ENCODE measurements at places on chromosomes 2 and 18.

DNA sequence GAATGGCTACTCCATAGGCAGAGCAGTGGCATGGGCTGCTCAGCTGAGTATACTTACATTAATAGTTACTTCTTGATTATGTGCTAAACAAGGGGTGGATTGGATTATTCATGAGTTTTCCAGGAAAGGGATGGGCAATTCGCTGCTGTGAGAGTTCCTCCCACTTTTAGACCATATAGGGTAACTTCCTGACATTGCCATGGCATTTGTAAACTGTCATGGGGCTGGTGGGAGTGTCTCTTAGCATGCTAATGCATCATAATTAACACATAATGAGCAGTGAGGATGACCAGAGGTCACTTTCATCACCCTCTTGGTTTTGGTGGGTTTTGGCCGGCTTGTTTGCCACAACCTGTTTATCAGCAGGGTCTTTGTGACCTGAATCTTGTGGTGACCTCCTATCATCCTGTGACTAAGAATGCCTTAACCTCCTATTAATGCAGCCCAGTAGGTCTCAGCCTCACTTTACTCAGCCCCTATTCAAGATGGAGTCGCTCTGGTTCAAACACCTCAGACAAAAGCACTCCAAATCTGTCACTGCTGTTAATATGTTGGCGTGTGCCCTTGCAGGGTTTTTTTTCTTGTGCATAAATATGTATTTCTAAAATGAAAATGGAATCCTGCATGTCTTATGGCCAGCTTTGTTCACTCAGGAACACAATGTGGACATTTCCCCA, 56.0 kb downstream of the CYBRD1 start:
- DNase-seq, result no peak

DNA sequence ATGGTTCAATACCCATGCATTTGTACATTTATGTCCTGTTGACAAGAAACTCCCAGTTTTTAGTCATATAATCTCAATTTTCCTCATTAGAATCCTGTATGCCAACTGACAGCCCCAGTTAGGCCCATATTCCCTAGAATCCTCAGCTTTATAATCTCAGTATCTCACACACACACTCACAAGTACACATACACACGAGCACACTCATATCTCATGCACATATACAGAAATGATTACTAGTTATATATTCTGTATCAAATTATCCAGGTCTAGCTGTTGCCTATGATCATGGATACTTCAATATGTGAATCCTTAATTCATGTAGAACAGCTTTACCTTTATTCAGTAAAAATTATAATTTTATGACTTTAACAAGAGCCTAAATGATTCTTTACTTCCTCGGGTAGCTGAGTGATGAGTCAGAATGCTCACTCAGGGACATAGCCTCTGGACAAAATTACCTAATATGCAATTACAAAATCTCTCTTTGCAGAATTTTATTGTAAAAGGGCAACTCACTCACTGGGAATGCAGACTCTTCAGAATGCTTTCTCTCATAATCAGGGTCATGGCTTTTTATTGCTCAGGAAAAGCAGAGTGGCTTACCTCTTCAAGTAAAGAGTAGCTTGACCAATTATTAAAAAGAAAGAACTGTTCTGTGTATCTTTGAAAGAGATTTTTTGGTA, 193.6 kb upstream of the PIK3C3 start:
- no peak for DNase-seq

- DNase-seq, result no peak
Observed at GRCh38 chr2:187037310-187037709, 188.3 kb upstream of the ZSWIM2 start.

DNA sequence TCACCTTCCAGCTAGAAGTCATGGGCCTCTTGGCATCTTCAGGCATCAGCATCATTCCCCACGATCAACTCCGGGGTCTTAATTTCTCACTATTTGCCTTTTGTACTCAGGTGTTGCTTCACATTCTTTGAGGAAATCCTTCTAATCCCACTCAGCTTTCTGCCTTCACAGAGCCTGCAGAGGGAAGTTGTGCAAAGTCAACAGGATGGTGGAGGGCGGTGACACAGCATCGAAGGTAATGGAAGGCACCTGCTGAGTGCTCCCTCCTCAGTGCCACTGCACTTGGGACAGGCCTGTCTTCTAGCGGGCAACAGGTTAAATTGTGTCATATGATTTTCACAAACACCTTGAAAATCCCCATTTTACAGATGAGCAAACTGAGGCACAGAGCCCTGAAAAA, 164.0 kb downstream of the EN1 start:
- DNase-seq, result no peak

GRCh38 chr2:13056259-13056843, 339.6 kb downstream of the TRIB2 start:
- DNase-seq, result no peak

DNA sequence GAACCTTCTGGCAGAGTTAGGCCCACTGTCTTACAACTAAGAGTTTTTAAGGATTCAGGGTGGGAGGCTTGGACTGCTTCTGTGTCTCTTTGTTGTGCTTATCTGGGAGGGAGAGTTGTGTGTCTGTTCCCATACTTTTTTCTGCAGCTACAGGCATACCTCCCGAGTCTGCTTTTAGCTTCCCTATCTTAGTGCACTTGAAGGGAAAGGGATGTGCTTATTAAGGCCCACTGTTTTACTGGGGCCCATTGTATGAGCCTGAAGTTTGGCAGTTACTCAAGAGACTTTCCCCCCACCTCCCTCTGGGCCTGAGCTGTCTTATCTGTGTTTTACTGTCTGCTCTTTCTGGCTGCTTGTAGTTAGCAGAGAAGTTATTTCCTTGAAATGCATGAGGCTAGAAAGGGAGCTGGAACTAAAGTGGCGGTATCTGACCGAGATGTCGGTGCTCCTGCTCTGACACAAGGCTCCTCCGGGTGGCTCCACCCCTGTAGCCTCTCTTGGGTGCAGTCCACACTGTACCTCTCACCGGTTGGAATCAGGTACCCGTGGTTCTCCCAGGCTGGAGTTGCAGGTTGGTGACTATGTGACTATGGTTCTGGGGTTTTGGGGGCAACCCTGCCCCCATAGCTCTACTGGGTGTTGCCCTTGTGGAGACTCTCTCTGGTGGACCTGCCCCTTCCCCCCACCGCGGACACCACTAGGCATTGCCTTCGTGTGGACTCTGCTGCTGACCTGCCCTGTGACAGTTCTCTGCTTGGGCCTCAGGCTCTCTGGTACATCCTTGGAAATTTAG, 12.9 kb downstream of the UBR3 start:
- no peak for DNase-seq

GRCh38 chr18:8997634-8998033, 104.9 kb upstream of the NDUFV2 start:
- DNase-seq, result no peak

DNA sequence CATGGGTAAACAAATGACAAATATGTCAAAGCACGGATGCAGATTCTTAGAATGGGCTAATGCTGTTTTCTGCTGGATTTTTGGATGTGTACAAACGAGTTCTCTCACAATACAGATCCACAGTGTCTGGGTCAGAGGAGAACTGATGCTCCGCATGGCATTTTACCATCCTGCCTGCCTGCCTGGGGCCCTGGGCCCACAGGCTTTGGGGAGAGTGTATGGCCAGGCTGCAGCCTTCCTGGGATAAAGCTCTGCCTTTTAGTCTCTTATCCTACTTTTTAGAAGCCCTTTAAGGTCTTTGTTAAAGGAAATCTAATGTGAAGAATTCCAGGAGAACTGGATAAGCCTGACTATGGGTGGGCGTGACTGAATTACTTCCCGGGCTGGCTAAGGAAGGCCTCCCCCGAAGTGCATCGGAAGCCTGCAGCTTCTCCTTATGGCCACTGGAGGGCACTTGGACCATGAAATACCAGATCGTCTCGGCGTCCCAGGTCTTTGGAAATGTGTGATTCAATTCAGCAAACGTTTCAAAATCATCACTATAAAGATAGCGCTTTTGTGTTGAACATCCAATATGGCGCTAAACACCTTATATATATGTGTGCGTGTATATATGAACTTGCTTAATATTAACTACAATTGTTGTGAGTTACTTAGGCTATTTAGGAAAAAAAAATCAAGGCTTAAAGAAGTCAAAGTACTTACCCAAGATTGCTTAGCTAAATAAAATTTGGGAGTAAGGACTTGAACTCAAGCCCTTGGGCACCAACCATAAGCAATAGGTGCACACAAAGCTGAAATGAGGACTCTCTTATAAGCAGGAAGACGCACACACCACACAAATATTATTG, 15.2 kb upstream of the DNPEP start:
- DNase-seq, result peak; percentile 37

- no peak for DNase-seq
Observed at GRCh38 chr2:70094978-70095719, 7.9 kb downstream of the PCBP1 start.

DNA sequence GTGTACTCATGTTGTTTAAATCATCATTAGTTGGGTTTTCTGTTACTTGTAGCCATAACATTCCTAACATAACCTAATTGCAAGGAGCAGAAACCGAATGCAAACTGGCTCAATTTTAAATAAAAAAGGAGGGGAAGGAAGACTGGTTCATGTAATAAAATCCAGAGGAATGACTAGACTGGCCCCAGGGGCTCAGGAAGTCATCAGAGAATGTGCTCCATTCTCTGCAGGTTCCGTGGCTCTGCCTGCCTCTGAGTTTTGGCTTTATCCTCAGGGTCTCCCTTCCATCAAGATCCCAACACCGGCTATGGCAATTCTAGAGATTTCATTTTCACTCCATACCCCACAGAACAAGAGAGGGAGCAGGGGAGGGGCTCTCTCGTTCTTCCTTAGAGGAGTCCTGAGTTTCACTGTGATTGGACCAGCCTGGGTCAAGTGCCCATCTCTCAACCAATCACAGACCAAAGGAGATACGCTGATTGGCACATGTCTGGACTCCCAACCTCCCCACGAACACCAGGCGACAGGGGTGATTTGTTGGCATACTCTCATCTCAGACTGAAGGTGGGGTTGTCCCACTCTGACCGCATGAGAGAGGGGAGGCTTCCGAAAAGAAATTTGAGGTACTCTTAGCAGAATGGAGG, 64.8 kb downstream of the NPPC start:
- DNase-seq, result no peak

DNA sequence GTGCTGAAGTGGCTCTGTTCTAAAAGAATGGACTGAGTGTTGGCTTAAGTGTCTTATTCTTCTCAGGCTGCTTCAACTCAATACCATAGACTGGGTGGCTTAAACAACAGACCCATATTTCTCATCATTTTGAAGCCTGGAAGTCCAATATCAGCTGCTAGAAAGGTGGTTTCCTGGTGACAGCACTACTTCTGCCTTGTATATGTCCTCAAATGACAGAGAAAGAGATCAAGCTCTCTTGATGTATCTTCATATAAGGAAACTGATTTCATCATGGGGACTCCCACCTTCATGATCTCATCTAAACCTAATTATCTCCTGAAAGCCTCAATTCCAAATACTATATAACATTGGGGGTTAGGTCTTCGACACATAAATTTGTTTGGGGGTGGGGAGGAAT, 449.7 kb upstream of the DSEL start:
- DNase-seq, result no peak

DNA sequence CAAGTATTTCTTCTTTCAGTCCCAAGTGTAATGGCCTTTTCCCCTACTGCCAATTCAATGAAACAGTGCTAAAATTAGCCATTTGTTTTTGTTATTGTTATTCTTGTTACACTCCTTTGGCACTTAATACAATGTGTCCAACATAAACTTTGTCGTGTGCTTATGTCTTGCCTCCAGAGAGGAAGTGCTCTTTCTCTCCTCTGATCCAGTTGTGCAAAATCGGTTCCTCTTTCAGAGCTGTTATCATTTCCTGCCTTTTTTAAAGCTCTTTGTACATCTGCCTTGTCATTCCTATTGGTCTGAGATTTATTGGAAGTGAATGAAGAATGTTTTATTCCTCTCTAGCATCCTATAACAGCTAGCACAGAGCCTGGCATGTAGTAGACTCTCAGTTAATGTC, 623.2 kb upstream of the ID2 start:
- DNase-seq, result no peak

GRCh38 chr18:32906506-32907310, 133.9 kb upstream of the KLHL14 start:
- no peak for DNase-seq

DNA sequence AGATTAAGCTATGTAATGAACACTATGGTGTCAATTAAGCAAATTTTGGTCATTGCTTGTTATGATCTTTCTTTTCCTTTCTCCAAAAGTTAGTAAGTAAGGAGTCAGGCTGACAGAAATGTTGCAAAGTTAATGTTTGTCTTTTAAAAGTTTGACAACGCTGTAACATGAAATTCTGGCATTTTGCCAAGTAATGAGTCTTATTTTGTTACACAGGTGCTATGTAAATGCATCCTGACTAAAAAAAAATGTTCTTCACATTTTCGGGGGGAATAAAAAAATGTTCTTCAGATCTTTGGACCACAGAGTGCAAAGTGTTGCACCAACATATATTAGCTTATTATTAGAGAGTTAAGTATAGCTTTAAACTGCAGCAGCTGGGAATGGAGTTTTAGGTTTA, 54.8 kb upstream of the PROKR1 start:
- DNase-seq, result no peak

GRCh38 chr2:166163775-166164174, 36.0 kb upstream of the SCN1A start:
- DNase-seq, result no peak

GRCh38 chr18:52236131-52236530, 103.9 kb upstream of the DCC start:
- no peak for DNase-seq

DNA sequence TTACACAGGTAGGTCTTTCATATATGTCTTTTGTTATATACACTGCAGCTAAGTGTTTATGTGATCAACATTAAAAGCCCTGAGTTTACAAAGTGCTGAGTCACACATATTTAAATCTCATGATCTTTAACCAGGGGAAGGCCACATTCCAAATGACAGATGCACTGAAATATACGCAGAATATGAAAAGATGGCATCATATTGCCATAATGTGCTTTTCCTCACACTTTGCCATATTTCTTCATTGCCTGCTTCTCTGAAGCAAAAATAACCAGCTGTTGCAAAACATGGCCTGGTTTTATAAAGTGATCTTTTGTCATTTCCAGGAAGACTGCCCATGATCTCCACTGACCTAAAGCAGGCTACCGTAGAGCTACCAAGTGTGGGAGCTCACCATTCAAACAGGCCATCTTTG, 93.5 kb upstream of the MAPRE2 start:
- DNase-seq, result no peak

DNA sequence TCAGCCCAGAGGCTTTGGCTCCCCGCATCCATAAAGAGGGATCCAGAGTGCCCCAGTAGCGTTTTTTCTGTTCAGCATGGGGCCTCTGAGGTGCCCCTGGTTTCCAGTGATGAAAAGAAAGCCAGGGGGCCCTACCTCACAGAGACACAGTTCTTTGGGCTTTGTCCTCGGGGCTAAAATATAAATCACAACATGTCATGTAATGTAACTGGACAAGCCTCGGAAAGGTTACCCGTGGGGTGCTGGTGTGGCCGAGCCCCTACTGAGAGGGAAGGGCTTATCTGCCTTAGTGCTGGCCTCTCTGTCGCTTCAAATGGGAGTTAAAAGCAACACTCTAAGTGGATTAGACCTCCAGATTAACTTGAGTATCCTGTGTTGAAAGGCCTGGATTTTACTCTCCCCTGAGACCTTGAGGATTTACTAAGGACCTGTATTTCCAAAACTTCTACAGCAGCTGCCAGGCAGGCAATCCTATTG, 251.6 kb upstream of the APCDD1 start:
- DNase-seq, result no peak

Measured in activated CD4-positive, alpha-beta T cell treated with anti-CD3 and anti-CD28 coated beads for 24 hours (primary cell).